ENCODE measurements at places on chromosomes 7 and 10. TPM values are rescaled to one million over a fixed set of nuclear protein-coding genes. Genes with fewer than 3 reads are reported as not detected.

GRCh38 chr10:78597796-78598555 lies 470.8 kb upstream of the ZMIZ1 start:
- DNase-seq: no peak
- no peaks in the 10 kb centered on the region for H3K4me1 ChIP-seq
- H3K4me3 ChIP-seq: no peak overlapping the region
- H3K27ac ChIP-seq: no peak overlapping the region
- no peaks in the 10 kb centered on the region for H3K27me3 ChIP-seq

DNA sequence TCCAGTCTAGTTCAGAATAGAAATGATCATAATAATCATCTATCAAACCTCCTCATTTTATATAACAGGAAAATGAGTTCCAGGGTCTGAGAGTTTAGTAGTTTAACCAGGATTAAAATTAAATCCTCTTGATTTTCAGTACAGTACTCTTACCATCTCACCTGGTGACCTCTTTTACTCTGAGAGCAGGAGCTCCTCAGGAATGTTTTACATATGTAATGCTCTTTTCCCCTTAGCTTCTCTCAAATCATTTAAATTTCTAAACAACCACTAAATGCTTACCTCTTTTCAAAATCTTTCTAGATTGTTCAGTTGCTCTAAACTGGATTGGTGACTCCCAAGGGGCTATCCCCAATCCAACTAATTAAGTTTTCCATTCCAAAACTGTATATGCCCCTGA lies 10.2 kb upstream of the PPP3CB start:
- H3K27ac ChIP-seq: no peak overlapping the region
- DNase-seq: no peak
- no peaks in the 10 kb centered on the region for H3K27me3 ChIP-seq
- no peak overlapping the region for H3K4me3 ChIP-seq

GRCh38 chr10:68046642-68047041 lies 28.4 kb downstream of the HERC4 start:
- H3K4me1 ChIP-seq: no peaks in the 10 kb centered on the region
- H3K36me3 ChIP-seq: no peaks in the 10 kb centered on the region
- H3K27me3 ChIP-seq: no peaks in the 10 kb centered on the region
- H3K27ac ChIP-seq: no peak overlapping the region
- H3K4me3 ChIP-seq: no peak overlapping the region

The RAPGEF5 gene
- 68.1 TPM for total RNA-seq

The SEMA3C gene
- 19.8 TPM for total RNA-seq

Measured in aorta (tissue), 5 donors.